Osteoblast (primary cell): ENCODE measurements at places on chromosomes 3 and 15. TPM values are rescaled to one million over a fixed set of nuclear protein-coding genes. Genes with fewer than 3 reads are reported as not detected.

CEP97 gene
- 10.6 and 10.9 TPM in 2 replicates for total RNA-seq

ECE2 gene
- not detected in 2 replicates for total RNA-seq

ZCWPW2 gene
- 0.36 and 0.88 TPM in 2 replicates for total RNA-seq

GRCh38 chr15:70033529-70034140 lies 64.1 kb downstream of the TLE3 start:
- H3K27me3 ChIP-seq: peaks cover 45% of the 10 kb centered on the region
- H3K27ac ChIP-seq: no peak overlapping the region
- no peaks in the 10 kb centered on the region for H3K4me1 ChIP-seq
- H3K4me3 ChIP-seq: no peak overlapping the region
- peak; percentile 64 for DNase-seq

- no peak overlapping the region for H3K4me3 ChIP-seq
- no peaks in the 10 kb centered on the region for H3K27me3 ChIP-seq
- H3K4me1 ChIP-seq: no peaks in the 10 kb centered on the region
- DNase-seq: no peak
These were observed 176.6 kb downstream of the USP13 start for GRCh38 chr3:179829401-179829800.

- no peak overlapping the region for H3K27ac ChIP-seq
- DNase-seq: peak; percentile 53
- no peaks in the 10 kb centered on the region for H3K27me3 ChIP-seq
- no peaks in the 10 kb centered on the region for H3K36me3 ChIP-seq
- H3K4me1 ChIP-seq: no peaks in the 10 kb centered on the region
- no peak overlapping the region for H3K4me3 ChIP-seq
These were observed 241.6 kb upstream of the AZI2 start for GRCh38 chr3:28590216-28590615.

PPIB gene
- 954 and 1,032 TPM in 2 replicates for total RNA-seq

GRCh38 chr15:60419753-60420152 lies 22.0 kb upstream of the ANXA2 start:
- DNase-seq: no peak
- no peaks in the 10 kb centered on the region for H3K36me3 ChIP-seq

- H3K36me3 ChIP-seq: no peaks in the 10 kb centered on the region
- H3K27ac ChIP-seq: no peak overlapping the region
- no peak for DNase-seq
- no peaks in the 10 kb centered on the region for H3K27me3 ChIP-seq
- no peaks in the 10 kb centered on the region for H3K4me1 ChIP-seq
- no peak overlapping the region for H3K4me3 ChIP-seq
These were observed 168.8 kb downstream of the ADAMTS9 start for GRCh38 chr3:64518950-64519349.

UBXN7 gene
- total RNA-seq: 21.0 and 21.2 TPM in 2 replicates

GRCh38 chr3:112770032-112770626 lies 76.5 kb downstream of the CD200R1L start:
- H3K4me3 ChIP-seq: no peak overlapping the region
- no peaks in the 10 kb centered on the region for H3K36me3 ChIP-seq
- peak overlapping the region; percentile 87 for H3K27ac ChIP-seq
- no peaks in the 10 kb centered on the region for H3K27me3 ChIP-seq
- peak; percentile 68 for DNase-seq
- peaks cover 36% of the 10 kb centered on the region for H3K4me1 ChIP-seq

DNA sequence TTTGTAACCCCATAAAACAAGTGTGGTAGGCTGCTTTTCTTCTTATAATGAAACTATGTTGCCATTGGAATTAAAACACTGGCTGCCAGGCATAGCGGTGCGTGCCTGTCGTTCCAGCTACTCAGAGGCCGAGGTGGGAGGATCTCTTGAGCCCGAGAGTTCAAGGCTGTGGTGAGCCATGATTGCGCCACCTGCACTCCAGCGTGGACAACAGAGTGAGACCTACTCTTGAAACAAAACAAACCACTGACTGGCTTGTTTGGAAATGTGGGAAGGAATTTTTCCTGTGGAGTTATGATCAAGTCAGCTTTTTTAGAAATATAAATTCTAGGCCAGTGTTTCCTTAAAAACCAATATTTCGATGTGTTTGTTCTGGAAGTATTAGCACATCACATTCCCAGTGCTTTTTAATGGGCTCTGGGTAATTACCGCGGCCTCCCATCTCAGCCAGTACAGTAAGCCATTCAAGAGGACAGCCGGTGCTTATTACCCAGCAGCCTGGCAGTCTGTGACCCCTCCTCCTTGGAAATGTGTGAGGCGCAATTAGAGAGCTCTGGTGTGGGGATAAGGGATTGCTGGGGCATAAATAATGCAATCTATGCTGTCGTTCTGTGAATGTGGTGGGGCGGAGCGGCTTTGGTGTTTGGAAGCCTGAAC lies 58.3 kb upstream of the TRAK1 start:
- H3K36me3 ChIP-seq: peaks cover 10% of the 10 kb centered on the region
- peak overlapping the region; percentile 33 for H3K4me3 ChIP-seq
- DNase-seq: no peak

DNA sequence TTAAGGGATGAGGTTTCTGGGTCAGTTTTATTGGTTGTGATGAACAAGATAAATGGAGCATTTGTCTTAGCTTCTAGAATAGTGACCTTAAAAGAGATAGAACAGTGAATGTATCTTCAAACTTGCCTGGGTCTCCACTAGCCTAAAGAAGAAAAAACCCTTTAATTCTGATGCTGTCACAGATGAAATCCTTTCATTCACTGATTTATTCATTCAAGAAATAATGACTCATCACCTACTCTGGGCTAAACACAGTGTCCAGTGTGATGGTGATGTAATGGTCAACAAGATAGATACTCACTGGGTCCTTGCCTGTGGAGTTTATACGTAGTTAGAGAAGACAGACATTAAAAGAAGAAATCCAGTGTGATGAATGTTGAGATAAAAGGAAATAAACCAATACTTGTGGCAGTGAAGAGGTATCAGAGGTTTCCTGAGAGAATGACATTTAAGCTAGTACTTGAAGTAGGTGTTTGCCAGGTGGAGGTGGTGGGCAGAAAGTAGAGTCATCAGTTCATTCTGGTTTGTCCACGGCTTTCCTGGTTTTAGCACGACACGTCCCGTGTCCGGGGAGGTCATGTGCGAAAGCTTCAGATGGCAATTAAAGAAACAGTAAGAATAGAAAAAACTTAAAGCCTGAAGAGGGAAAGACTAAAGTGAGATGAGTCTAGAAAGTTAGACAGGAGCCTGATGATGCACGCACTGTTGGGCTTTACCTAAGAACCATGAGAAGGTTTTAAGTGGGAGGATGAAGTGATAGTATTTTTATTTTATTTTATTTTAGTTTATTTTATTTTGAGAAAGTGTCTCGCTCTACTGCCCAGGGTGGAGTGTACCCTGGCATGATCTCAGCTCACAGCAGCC lies 18.5 kb downstream of the PAK2 start:
- H3K4me1 ChIP-seq: peaks cover 24% of the 10 kb centered on the region
- peak; percentile 73 for DNase-seq
- H3K36me3 ChIP-seq: peaks cover 6% of the 10 kb centered on the region
- H3K27ac ChIP-seq: no peak overlapping the region

DNA sequence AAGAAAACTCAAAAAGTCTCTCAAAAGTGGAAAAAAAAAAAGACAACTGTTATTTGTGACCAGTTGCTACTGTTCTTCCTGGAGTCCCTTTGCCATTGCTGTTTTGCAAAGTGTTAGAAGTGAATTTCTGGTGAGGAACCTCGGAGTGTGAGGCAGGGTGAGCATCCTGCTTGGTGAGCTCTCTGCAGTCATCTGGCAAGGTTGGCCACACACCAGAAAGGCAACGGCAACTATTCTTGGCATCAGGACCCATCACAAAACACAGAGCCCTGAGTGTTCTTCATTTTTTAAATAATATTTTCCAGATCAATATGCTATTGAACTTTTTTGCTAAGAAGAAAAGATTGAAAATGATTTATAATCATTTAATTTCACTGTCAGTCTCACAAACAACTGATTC lies 60.7 kb downstream of the CGNL1 start:
- peaks cover 6% of the 10 kb centered on the region for H3K4me1 ChIP-seq
- no peak overlapping the region for H3K27ac ChIP-seq
- H3K27me3 ChIP-seq: peaks cover 13% of the 10 kb centered on the region
- no peaks in the 10 kb centered on the region for H3K36me3 ChIP-seq
- no peak overlapping the region for H3K4me3 ChIP-seq

- no peak overlapping the region for H3K4me3 ChIP-seq
- no peak overlapping the region for H3K27ac ChIP-seq
- peaks cover 30% of the 10 kb centered on the region for H3K27me3 ChIP-seq
- DNase-seq: no peak
These were observed 4.0 kb upstream of the CCR1 start for GRCh38 chr3:46212101-46212500.

TIMP4 gene
- 2.4 and 3.3 TPM in 2 replicates for total RNA-seq

GRCh38 chr3:22734207-22734606 lies 468.9 kb upstream of the UBE2E2 start:
- no peaks in the 10 kb centered on the region for H3K4me1 ChIP-seq
- H3K27ac ChIP-seq: no peak overlapping the region
- no peaks in the 10 kb centered on the region for H3K36me3 ChIP-seq
- no peaks in the 10 kb centered on the region for H3K27me3 ChIP-seq
- no peak for DNase-seq
- H3K4me3 ChIP-seq: no peak overlapping the region

TEX55 gene
- total RNA-seq: not detected in 2 replicates

DNA sequence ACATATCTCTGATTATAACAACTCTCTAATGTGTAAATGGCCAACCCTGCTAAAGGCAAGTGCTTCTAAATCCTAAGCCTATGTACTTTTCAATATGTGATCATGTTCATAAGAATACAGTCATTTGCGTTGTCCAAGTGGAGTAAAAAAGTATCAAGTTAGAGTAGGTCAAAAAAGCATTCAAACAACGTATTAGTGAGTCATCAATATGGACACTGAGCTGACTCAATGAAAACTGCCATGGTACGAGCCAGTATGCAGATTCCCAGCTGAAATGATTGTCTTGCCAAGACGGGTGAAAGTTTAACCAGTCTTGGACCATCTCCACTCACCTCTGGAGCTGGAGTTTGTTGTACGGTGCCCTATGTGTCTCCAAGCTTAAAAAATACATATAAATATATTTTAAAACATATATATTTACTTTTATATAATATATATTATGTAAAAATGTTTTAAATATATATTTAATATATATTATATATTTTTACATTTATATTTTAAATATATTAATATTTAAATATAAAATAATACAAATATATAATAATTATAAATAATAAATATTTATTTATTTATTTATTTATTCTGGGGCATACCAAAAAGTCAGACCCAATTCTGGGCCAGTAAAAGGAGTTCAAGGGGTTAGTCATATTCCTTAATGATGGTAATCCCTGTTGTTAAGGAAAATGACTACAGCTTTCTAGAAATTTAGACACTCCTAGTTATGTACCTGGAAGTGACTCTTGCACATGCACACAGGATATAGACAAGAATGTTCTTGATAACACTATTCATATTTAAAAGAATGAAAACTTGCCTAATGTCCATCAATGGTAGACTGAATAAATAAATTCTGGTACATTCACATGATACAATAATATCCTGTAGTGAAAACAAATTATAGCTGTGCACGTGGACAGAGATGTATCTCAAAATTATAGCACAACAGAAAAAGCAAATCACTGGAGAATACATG lies 27.2 kb downstream of the PLSCR4 start:
- no peak for DNase-seq
- no peak overlapping the region for H3K27ac ChIP-seq
- no peaks in the 10 kb centered on the region for H3K36me3 ChIP-seq
- H3K4me1 ChIP-seq: peaks cover 20% of the 10 kb centered on the region
- H3K27me3 ChIP-seq: no peaks in the 10 kb centered on the region
- no peak overlapping the region for H3K4me3 ChIP-seq

NTRK3 gene
- total RNA-seq: 0.59 and 0.72 TPM in 2 replicates

- DNase-seq: no peak
- H3K4me1 ChIP-seq: peaks cover 19% of the 10 kb centered on the region
- no peaks in the 10 kb centered on the region for H3K36me3 ChIP-seq
- no peak overlapping the region for H3K4me3 ChIP-seq
These were observed 60.8 kb upstream of the MEF2A start for GRCh38 chr15:99504823-99505551.

SUSD5 gene
- 10.9 and 11.2 TPM in 2 replicates for total RNA-seq

GRCh38 chr3:101020351-101021015 lies 27.3 kb upstream of the ABI3BP start:
- H3K4me1 ChIP-seq: peaks cover 34% of the 10 kb centered on the region
- H3K27me3 ChIP-seq: no peaks in the 10 kb centered on the region
- DNase-seq: no peak
- H3K4me3 ChIP-seq: no peak overlapping the region
- H3K27ac ChIP-seq: peak overlapping the region; percentile 69
- H3K36me3 ChIP-seq: no peaks in the 10 kb centered on the region

DNA sequence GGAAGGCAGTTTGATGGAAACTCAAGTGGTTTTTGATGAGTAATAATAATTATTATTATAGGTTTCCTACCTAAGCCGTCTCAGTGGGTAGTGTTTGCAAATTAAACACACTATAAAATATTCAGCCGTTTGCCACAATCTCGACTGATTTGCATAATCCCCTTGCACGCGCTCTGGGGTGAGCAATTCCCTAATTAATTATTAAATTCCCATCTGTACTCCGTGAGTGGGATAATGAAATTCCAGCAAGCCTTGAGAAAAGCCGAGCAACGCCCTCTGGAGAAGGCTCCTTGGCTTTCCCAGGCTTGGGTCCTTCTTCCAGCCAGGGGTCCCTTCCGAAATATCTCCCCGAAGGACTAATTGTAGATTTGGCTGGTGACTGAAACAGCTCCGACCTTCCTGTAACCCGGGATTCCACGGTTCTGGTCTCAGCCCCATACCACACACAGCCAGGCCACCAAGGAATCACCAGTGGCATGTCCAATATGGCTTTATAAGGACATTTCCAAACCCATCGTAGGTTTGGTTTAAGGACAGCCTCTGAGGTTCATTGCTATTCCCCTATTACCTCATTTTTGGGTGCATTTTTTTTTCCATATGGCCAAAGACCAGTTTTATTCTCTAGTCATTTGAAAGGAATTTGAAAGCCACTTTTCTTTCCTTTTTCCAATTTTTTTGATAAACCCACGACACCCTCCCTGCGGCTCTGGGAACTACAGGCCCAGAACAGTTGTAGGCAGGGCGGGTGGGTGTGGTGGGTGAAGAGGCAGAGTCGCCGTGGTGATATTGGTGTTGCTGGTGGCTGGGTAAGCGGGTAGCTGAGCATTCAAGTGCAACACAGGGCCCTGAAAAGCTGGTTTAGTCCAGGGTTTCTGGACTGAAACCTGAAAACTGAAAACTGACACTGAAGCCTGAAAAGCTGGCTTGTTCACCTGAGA lies 33.2 kb upstream of the RGMA start:
- H3K27me3 ChIP-seq: no peaks in the 10 kb centered on the region
- H3K36me3 ChIP-seq: no peaks in the 10 kb centered on the region
- no peak overlapping the region for H3K4me3 ChIP-seq
- no peaks in the 10 kb centered on the region for H3K4me1 ChIP-seq
- H3K27ac ChIP-seq: no peak overlapping the region

PROS1 gene
- 87.5 and 97.4 TPM in 2 replicates for total RNA-seq

- H3K27ac ChIP-seq: no peak overlapping the region
- no peaks in the 10 kb centered on the region for H3K27me3 ChIP-seq
- peak; percentile 79 for DNase-seq
- peaks cover 22% of the 10 kb centered on the region for H3K4me1 ChIP-seq
These were observed 14.9 kb upstream of the MAGI1 start for GRCh38 chr3:66053550-66054094.

DNA sequence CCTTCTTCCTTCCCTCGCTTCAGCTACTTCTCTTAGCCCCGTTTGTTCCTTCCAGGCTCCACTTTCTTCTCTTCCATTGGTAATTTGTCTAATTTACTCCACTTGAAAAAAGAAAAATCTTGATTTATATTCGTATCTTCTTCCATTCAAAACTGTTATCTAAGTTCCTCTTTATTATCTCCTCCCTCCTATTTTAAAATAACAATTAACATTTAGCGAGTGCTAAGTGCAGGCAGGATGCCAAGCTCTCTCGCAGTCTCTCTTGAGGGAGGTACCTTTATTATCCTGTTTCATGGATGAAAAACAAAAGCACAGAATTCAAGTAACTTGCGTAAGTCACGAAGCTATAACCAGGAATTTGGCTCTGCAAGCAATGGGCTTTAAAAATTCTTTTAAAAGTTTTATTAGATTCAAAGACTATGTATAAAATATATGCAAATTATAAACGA lies 418.9 kb upstream of the NAALADL2 start:
- no peaks in the 10 kb centered on the region for H3K27me3 ChIP-seq

MAP1A gene
- total RNA-seq: 117 and 121 TPM in 2 replicates
